Common myeloid progenitor, CD34-positive (primary cell): ENCODE measurements at places on chromosomes 7 and 10.

DNA sequence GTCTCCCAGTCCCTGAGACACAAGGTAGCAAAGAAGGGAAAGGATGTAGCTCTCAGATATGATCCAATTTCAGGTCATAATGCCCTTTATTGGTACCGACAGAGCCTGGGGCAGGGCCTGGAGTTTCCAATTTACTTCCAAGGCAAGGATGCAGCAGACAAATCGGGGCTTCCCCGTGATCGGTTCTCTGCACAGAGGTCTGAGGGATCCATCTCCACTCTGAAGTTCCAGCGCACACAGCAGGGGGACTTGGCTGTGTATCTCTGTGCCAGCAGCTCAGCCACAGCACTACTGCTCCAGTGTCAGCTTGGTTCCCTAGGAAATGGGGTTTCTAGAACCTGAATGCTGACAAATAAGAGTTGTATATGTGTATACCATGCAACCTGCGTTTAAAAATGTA is 74.6 kb upstream of the PRSS58 start:
- no peak for DNase-seq

GRCh38 chr7:51229106-51229537 is 87.5 kb downstream of the COBL start:
- DNase-seq, result no peak

DNA sequence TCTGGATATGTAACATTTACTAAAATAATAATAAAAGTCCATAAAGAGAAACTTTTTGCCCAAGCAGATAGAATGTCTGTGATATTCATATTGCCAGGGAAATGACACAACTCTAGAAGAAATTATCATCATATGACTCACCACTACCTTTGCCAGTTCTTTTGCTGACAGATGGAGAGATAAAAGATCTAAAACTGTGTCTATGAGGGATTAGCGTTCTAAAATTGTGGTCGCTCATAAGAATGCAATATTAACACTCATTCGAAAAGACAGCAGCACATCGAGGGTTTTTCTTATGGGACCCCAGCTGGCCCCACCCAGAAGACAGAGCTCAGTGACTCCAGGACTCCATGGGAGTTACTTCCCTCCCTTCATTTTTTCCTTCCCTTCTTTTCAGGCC is 16.6 kb upstream of the LANCL2 start:
- DNase-seq, result no peak

- DNase-seq, result no peak
Observed at GRCh38 chr7:143374561-143374960, 6.6 kb upstream of the ZYX start.

DNA sequence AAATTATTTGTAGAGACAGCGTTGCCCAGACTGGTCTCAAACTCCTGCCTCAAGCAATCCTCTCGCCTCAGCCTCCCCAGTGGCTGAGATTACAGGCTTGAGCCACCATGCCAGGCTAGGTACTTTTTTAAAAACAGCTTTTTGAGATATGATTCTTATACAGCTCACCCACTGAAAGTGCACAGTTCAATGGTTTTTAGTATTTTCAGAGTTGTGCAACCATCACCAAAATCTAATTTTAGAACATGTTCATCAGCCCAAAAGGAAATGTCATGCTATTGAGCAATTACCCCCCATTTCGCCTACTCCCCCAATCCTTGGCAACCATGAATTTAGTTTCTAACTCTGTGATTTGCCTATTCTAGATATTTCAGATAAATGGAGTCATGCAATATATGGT is 73.7 kb downstream of the EVX1 start:
- peak; percentile 27 for DNase-seq

- no peak for DNase-seq
Observed at GRCh38 chr10:4181621-4182049, 396.6 kb upstream of the KLF6 start.

- DNase-seq, result no peak
Observed at GRCh38 chr7:152363798-152364197, 72.0 kb downstream of the KMT2C start.

DNA sequence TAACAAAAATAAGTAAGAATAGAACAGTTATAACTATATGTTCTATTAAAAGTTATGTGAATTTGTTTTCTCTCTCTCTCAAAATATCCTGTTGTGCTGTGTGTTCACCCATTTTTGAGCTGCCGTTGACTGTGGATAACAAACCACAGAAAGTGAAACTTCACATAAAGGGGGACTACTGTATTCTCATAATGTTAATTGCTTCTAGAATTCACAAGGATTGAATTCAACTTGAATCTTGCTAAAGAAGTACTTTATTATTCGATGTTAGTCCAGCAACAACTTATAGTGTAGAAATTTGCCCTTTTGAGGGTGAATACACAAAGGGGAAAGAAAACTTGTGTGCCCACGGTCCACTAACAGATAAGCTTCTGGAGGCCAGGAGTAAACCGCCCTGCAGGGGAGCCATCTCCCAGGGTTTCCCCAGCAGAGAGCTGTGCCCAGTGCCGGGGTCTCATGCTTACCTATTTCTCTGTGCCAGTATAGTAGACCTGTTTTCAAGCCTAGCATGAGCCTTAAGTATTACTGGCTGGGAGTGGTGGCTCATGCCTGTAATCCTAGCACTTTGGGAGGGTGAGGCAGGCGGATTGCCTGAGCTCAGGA is 87.1 kb downstream of the KAT6B start:
- peak; percentile 68 for DNase-seq

DNA sequence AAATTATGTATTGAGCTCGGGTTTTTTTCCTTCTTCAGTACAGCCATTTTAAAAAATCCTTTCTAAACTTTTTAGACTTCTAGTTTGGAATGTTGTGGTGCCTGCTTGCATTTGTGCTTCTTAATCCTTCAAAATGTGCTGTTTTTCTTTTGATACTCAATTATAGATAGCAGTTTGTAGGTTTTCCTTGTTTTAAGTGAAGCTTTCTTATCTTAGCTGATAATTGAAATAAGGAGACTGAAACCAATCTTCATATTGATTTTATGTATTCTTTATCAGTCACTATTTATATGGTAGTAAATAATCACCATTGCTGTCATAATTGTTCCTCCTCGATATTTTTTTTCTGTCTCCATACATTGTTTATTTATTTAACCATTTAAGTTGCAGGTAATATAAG is 56.6 kb downstream of the TAF3 start:
- DNase-seq, result no peak

DNA sequence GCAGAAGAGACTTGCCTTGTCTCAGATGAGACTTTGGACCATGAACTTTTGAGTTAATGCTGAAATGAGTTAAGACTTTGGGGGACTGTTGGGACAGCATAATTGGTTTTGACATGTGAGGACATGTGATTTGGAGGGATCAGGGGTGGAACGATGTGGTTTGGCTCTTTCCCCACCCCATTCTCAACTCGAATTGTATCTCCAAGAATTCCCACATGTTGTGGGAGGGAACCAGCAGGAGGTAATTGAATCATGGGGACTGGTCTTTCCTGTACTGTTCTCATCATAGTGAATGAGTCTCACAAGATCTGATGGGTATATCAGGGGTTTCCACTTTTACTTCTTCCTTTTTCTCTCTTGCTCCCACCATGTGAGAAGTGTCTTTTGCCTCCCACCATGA is 229.7 kb upstream of the KCND2 start:
- no peak for DNase-seq

DNA sequence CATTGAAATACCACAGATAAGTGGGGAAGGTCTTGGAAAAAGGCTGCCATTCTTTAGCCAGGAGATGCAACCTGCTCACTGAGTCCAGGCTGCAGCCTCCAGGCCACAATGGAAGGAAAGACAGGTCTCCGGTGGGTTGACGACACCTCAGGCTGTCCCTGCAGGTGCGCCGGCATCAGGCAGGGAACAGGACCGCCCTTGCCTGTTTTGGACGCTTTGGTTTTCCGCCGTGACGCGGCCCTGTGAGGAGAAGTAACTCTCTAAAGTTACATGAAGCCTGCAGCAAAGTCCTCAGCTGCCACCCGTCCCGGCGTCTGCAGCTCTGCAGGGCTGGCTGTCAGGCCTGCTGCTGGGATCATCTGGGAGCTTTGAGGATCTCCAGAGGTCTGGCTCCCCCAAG is 147.0 kb downstream of the WDR37 start:
- DNase-seq, result no peak

DNA sequence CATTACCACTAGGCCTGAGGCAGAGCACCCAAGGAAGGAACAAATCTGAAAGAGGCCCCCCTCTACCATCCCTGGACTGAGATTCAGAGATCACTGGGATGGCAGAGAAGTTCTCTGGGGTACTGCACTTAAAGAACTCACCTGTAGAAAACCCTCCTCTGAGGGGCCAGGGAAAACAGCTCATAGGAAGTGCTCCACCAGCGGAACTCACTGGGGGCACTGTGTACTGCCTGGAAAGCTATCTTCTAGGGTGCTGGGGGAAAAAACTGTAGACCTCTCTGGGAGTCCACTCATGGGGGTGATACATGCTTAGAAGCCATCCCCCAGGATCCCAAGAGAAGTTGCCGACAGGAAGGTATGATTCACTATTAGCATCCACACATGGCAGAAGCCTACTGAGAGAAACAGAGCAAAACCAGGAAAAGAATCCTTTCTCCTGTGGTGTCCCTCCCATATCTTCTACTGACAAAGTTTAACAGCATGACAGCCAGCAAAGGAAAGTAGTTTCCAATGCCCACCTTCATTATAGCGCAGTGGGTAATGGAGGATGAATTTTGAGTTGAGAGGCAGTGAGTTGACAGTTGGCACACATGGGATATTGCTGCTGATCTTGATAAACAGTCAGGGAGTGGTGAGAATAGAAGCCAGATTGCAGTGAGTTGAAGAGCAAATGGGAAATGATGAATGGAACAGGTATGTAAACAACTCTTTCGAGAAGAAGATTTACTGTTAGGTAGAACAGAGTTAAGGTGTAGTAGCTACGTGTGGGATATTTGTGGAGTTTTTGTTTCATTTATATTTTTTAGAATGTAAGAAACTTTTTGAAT is 20.9 kb downstream of the ANKIB1 start:
- no peak for DNase-seq

DNA sequence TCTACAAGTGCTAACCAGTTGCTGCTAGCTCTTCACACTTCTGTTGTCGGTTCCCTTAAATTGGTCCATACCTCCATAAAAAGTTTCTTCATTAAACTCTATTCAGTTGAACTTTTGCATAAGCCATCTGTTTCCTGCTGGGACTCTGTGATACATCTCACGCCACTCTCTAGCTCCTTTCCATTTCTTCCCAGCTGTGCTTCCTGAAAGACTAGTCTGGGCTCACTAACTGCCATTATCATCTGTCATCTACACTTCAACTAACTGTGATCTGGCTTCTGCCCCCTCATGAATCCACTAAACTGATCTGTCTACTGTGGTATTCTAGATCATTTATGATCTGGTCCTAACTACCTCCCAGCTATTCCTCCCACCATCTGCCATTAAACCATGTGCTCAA is 78.3 kb downstream of the ELAPOR2 start:
- DNase-seq, result no peak

GRCh38 chr7:77276120-77276519 is 76.5 kb upstream of the FGL2 start:
- no peak for DNase-seq

DNA sequence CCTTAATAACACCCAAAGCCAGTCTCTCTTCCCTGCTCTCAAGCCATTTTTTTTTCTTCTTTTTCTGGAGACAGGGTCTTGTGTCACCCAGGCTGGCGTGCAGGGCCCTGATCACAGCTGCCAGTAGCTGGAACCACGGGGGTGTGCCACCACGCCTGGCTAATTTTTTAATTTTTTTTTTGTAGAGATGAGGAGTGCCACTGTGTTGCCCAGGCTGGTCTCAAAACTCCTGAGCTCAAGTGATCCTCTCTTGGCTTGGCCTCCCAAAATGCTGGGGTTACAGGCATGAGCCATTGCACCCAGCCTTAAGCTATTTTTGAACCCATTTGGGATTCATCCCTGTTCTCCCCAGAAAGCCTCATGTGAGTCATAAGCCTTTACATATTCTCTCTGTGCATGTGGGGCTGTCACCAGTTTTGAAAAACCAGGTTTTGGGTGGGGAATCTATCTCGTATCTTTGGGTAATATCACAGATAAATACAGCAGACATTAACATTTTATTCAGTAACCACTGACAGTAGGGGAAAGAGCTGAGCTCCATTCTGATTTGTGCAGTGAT is 15.5 kb downstream of the ZNF487 start:
- no peak for DNase-seq
